ENCODE measurements at places on chromosomes 13 and 19.
A peak's percentile ranks its signal among the peaks of the same experiment; 100 is the strongest.

GRCh38 chr13:99028890-99029289 lies 51.0 kb upstream of the DOCK9 start:
- peak; percentile 26 for DNase-seq

- DNase-seq: no peak
Observed at GRCh38 chr19:33194886-33195644, 935 bp downstream of the LRP3 start.

DNA sequence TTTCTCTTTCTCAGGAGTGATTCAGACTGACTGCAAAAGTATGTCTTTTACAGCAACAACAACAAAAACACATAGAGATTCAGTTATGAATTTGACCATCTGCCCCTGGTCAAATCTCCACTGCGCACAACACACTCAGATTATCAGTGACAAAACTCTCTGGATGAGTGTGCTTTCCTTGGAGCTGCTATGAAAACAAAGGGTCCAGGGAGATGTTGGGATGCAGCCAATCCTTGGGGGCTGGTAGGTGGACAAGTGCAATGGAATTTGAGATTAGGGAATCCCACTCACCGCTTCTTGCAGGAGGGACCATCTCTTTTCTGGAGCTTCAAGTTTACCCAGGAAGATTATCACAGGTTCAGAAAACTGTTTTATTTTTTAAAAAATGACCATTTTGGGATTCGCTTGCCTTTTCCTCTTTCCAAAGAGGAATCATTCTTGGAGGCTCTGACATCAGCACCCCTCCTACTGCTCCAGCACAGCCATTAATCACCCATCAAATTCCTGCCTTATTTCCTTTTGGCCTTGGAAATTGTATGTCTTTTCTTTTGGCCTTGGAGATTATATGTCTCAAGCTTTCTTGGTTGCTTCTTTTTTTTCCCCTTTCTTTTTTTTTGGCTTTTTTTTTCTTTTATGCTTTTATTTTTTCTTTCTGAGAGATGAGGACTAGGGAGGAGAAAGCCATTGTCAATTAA lies 311.8 kb downstream of the TSHZ3 start:
- DNase-seq: no peak

- DNase-seq: no peak
Observed at GRCh38 chr19:33699754-33700407, 78.1 kb downstream of the CHST8 start.

DNA sequence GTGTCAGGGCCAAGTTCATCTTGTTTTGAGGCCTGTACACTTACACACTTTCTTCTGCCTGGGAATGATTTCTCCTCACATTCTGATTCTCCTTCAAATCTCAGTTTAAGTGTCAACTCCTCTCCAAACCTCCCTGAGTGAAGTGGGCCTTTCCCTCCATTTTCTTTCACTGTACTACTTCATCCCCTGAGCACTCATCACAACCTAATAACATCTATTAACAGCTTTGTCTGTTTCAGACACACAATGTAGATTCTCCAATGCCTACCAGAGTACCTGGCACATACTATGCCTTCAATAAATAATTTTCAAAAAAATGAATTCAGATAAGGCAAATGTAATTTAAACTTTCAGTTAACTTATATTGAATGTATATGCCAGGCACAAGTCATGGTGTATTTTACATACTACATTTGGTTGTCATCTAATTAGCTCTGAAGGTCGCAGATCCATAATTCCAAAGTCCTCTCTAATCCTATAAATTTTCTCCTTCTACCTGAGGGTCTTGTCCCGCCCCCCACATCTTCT lies 357 bp upstream of the COG6 start:
- no peak for DNase-seq

DNA sequence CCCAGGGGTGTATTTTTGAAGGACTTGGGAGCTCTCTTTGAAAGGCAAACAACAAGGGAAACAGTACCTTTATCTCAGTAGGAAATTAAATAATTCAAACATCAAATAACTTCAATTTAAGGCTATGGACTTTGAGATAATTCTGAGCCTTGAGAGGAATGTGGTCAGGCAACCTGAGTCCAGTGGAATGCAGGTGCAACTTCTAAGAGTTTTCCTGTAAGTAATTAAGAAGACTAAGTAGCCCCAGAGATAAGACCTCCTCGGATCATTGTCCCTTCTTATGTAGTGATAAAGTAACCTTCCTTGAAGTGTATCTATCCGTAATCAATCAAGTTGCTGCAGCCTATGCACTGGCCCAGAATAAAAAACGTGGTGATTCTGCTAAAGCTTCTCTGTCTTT lies 29.2 kb downstream of the ZNF701 start:
- no peak for DNase-seq

GRCh38 chr13:112943309-112944125 lies 25.5 kb upstream of the MCF2L start:
- DNase-seq: no peak

- no peak for DNase-seq
Observed at GRCh38 chr13:76383676-76384461, 502.3 kb downstream of the KCTD12 start.

- no peak for DNase-seq
Observed at GRCh38 chr13:76692346-76692745, 193.9 kb downstream of the KCTD12 start.

GRCh38 chr13:24033527-24034302 lies 126.8 kb upstream of the SPATA13 start:
- DNase-seq: no peak

- DNase-seq: no peak
Observed at GRCh38 chr19:54183431-54183830, 5.9 kb downstream of the MBOAT7 start.

- no peak for DNase-seq
Observed at GRCh38 chr19:4588291-4588761, 28.8 kb upstream of the SEMA6B start.

GRCh38 chr13:54637366-54637765 lies 1608.8 kb downstream of the OLFM4 start:
- DNase-seq: no peak

DNA sequence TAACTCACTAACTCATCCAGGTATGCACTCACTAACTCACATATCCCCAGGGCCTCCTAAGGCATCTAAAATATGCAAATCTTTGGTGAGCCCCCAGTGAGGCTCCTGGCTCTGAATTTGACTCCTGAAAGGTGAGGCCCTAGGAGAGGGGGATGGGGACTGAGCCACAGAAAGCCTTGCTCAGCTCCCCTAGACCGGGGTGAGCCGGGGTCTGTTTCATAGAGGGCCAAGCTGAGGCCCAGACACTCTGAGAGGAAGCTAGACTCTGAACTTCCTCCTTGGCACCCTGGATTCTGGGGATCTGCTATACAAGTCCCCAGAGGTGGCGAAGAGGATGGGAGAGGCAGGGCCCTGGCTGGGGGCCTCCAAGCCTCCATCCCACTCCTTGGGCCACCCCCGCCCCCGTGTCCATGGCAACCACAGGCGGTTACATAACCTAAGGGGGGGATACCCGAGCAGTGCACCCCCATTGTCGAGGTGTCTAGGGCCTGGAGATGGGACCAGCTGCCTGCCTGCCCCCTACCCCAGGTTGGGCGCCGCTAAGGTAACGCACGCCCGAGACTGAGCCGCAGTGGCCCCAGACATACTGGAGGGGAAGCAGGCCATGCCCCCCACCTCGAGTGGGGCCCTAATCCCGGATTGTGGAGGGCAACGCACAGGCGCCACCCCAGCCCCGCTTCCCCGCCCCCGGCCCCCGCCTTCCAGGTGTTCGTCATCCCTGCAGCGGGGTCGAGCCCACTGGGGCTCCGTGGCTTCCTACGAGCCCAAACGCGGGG lies 646 bp downstream of the ABHD8 start:
- DNase-seq: no peak

DNA sequence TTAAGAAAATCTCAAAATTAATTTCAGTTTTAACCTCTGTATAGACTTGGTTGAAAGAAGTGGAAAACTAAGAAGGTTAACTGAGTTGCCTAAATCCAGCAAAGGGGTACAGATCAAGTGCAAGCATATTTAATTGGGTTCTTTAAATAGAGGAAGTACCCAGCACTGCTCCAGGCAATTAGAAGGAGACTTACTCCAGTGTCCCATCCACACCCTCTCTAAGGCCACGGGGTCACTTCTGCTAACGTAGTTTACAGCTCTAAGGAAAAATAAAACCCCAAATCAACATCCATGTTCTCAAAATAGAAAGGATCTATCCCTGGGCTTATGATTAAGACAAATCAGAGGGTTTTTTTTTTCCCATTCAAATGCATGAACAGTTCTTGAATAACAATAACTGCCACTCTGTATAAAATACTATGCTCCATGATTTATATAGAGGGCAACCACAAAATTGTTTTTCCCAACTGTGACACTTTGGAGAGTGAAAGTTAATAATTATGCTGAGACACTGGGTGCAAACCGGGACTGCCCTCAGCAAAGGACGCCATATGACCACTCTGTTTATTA lies 4.6 kb downstream of the FRY start:
- DNase-seq: no peak

DNA sequence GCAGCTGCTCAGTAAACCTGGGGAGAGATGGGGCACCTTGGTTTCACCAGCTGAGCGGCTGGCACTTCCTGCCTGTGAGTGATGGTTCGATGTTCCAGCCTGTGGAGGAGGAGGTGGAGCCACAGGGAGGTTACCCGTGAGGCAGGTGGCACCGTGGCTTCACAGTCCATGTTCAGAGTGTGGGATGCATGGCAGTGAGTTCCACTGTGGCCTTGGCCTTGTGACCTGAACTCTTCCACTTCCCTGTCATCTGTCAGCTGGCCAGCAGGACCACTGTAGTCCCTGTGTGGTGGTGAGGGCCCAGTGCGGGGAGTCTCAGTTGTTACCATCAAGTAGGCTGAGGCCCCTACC lies 16.9 kb downstream of the SMARCA4 start:
- DNase-seq: no peak

GRCh38 chr13:74194846-74195245 lies 60.6 kb upstream of the KLF12 start:
- no peak for DNase-seq

DNA sequence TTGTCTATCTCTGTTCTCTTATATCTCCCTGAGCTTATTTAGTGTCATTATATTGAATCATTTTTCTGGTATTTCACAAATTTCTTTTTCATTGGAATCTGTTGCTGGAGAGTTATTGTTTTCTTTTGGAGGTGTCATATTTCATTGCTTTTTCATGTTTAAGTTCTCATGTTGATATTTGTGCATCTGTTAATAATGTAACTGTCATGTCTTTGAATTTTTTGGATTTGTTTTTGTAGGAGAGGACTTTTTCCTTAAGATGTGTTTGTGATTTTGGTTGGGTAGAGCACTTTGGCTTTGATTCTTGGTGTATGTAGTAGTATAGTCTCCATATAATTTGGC lies 64.0 kb downstream of the DNAJC3 start:
- no peak for DNase-seq

DNA sequence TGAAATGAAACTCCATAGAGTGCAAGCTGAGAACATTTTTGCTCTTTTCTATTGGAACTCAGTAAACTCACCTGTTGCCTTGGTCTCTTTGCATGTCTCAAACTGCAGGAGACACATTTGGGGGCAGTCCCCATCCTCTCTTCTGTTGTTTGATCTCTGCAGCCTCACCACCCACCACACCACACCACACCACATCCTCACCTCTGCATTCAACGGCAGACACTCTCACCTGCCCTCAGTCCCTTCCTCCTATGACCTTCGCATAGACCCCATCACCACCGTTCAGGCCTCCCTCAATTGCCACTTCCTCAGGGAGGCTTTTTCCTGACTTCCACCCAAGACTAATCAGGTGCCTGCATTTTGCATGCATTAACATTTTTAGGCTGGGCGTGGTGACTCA lies 14.4 kb upstream of the TPM4 start:
- DNase-seq: no peak

DNA sequence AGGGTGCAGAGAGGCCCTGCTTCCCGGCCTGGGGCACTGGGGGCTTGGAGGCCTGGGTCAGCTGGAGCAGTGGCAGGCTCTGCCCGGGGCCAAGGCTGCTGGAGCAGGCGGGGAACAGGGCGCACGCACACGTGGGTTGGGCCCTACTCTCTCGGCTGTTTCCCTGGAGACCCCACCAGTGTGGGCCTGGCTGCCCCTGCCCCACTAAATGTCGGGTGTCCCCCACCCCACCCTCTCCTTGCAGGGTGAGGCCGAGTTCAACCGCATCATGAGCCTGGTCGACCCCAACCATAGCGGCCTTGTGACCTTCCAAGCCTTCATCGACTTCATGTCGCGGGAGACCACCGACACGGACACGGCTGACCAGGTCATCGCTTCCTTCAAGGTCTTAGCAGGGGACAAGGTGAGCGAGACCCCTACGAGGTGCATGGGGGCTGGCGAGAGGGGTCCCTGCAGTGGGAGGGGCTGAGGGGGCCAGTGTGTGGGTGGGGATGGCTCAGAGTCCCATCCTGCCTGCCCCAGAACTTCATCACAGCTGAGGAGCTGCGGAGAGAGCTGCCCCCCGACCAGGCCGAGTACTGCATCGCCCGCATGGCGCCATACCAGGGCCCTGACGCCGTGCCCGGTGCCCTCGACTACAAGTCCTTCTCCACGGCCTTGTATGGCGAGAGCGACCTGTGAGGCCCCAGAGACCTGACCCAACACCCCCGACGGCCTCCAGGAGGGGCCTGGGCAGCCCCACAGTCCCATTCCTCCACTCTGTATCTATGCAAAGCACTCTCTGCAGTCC lies 15.3 kb downstream of the CAPN12 start:
- DNase-seq: no peak

GRCh38 chr19:3142781-3143337 lies 7.0 kb downstream of the GNA15 start:
- DNase-seq: no peak

DNA sequence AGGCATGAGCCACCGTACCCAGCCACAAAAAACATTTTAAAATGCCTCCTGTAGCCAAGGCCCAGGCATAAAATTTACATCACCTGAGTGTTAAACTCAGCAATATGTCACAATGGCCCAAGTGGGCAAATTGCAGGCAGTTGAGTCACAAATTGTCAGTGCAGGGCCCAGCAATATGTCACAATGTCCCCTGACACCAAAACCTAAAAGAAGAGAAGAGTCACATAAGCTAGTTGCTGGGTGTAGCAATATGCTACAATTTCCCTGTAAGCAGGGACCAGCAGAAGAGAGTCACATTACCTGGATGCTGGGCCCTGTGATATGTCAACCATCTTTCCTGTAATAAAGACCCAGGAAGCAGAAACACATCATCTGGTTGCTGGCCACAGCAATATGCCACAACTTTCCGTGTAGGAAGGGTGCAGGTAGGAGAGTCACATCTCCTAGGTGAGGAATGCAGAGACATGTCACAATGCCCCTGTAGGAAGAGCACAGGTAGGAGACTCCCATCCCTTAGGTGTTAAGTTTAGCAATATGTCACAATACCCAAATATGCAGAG lies 136.0 kb upstream of the ZNF91 start:
- DNase-seq: no peak

- DNase-seq: no peak
Observed at GRCh38 chr19:49461656-49462055, 8.6 kb downstream of the ALDH16A1 start.

- DNase-seq: no peak
Observed at GRCh38 chr19:4516199-4516938, 1.9 kb downstream of the PLIN4 start.

GRCh38 chr19:56934438-56935090 lies 94.0 kb upstream of the PEG3 start:
- no peak for DNase-seq

DNA sequence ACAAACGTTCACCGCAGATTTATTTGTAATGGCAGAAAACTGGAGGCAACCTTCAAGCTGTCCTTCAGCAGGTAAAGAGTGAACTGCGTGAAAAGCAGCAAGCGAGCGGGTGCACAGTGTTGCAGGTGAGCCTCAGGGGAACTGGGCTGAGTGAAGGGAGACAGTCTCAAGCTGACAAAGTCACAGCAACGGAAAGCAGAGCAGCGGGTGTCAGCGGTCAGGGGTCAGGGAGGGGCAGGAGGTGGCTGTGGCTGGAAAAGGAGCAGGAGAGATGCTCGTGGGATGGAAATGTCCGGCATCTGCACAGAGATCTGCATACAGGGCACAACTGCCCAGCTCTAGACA lies 8.5 kb upstream of the RASA3 start:
- no peak for DNase-seq

All from stimulated activated CD8-positive, alpha-beta memory T cell treated with anti-CD3 and anti-CD28 coated beads, Interleukin-12 subunit alpha, Interleukin-12 subunit beta, amount 100 ng/mL, for 1 hour (primary cell).